Tongue (tissue), 3 donors: ENCODE measurements at places on chromosomes 16 and 17.

DNA sequence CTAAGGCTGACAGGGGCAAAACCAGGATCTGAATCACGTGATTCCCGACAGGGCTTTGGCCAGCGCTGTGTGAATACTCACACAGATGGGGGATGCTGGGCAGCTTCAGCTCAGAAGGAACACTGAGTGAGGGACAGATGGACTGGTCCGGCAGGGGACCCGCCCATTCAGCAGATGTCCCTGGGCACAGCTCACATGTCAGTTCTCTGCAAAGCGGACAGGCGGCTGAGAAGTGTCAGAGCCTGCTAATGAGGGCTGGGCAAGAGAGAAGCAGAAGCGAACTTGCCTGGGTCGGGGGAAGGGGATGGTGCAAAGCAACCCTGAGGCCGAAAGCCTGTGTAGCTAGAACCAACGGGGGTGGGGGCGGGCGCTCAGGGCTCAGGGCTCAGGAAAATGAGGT lies 11.9 kb upstream of the GLIS2 start:
- DNase-seq, result peak; percentile 83

GRCh38 chr17:55215711-55216110 lies 49.0 kb upstream of the HLF start:
- DNase-seq, result no peak

DNA sequence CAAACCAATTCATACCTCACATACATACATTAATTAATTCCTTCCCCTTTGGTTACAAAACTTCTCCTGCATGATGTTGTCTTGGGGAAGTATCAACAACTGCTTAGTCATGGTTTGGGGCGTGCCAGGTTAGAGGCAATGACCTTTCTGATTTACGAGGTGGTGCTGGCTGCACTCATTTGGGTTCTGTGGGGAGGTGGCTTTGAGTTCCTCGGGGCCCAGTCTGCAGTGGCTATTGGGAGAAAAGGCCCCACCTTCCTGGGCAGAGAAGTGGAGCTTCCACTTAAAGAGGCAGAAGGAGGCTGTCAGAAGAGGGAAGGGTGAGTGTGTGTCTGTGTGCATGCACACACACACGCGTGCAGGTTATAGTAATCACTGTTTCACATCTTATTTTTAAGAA lies 10.2 kb upstream of the ETV4 start:
- DNase-seq, result no peak

- no peak for DNase-seq
These were observed 12.9 kb downstream of the FOXF1 start for GRCh38 chr16:86523166-86523740.

DNA sequence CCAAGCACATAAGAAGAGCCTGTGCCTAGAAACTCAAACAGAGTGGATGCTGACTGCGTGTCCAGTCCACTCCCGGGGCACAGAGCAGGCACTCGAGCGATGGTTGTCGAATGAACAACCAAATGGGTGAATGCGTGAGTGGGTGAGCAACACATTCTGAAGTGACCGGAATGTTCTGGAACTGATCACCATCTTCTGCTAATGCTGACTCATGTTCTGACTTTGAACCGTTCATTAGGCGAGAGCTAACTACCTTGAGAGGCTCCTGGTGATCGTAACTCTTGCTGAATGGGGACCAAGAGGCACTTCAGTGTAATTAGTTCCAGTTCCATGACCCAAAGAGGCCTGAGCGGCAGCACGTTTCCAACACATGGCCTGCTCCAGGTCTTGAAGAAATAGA lies 37.9 kb downstream of the IRF8 start:
- no peak for DNase-seq

GRCh38 chr17:28573966-28574480 lies 2.7 kb downstream of the ALDOC start:
- DNase-seq, result no peak

GRCh38 chr17:42677012-42677857 lies 441 bp upstream of the PLEKHH3 start:
- DNase-seq, result peak; percentile 100

DNA sequence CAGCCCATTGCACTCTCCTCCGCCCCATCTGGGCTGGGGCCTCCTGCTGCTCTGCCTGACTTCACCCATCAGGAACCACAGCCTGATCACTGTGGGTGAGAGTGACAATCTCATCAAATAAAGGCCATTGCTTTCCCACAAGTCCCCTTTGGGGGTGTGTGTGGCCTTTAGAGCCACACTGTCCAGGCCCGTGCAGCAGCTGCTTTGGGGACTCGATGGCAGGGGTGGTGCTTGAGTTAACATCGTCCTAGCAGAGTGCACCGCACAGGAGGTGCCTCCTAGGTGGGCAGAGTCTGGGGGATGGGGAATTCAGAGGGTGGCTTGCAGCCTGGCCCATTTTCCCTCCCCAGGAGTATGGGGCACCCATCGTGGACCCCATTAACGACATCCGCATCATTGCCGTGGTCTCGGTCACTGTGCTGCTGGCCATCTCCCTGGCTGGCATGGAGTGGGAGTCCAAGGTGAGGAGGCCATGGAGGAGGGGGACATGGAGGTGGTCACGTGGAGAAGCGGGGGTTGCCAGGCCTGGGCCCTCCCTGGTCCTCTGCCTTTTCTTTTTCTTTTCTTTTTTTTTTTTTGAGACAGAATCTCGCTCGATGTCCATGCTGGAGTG lies 5.4 kb downstream of the SLC12A3 start:
- no peak for DNase-seq

GRCh38 chr17:811051-811784 lies 29.1 kb downstream of the MRM3 start:
- no peak for DNase-seq

DNA sequence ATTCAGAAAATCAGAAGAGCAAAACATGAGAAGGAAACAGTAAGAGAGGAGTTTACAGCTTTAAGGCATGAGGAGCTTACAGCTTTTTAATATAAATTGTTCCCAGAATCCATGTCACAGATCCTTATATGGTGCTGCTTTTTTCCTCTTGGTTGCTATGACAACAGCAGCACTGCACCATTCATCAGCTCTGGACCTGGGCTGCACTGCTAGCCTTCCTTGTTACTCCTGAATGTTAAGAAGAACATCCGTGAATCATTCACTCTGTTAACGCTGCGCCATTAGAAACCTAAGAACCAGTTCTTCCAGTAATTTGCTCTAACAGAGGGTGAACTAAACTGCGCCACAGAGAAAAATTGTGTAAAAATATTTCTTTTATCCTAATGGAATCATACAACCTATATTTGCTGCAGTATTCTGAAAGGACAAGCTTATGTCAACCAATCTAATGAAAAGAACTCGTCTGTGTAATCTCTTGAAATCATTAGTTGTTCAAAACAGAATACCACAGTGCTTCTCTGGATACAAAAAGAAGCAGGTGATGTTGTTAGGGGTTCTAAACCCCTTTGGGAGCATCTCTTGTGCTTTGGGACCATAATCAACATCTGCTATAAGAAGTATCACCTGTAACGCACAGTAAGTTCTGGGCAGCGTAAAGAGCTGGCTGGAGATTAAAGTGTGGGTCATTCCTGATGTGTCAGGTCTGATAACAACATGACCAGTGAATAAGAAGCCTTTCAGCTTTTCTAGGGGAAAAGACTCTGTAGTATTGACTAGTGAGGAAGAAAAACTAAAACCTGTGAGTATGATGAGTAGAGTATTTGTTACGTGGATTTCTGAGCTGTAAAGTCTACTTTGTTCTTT lies 151.2 kb downstream of the TANC2 start:
- DNase-seq, result peak; percentile 61

GRCh38 chr17:69712801-69713311 lies 298.4 kb downstream of the MAP2K6 start:
- no peak for DNase-seq

DNA sequence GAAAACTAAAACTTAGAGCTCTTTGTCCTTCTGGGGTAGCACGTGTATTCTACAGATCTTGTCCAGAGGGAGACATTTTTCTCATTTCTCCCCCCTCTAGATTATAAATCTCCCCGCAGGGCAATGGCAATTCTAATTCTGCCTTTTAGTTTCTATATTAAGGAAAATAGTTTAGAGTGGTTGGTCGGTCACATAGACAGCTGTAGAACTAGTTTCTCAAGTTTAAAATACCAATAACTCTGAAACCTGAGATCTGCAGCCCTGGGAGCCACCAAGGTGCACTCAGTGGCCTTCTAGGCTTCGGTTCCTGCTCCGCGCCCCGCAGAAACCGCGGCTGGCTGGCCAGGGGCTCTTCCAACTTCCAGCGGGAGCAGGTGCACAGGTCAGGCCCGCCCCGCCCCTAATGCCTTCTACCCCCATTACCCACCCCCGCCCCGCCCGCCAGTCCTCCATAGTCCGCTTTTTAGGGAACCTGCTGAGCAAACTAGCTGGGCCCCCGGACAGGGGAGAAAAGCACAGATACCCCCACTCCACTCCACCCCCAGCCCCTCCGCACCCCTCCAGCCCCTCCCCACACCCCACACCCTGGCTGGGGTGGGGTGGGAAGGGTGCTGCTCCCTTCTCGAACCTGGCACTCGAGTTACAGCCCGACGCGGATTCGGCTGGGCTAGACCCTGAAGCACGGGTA lies 431 bp downstream of the SLFN11 start:
- peak; percentile 10 for DNase-seq

DNA sequence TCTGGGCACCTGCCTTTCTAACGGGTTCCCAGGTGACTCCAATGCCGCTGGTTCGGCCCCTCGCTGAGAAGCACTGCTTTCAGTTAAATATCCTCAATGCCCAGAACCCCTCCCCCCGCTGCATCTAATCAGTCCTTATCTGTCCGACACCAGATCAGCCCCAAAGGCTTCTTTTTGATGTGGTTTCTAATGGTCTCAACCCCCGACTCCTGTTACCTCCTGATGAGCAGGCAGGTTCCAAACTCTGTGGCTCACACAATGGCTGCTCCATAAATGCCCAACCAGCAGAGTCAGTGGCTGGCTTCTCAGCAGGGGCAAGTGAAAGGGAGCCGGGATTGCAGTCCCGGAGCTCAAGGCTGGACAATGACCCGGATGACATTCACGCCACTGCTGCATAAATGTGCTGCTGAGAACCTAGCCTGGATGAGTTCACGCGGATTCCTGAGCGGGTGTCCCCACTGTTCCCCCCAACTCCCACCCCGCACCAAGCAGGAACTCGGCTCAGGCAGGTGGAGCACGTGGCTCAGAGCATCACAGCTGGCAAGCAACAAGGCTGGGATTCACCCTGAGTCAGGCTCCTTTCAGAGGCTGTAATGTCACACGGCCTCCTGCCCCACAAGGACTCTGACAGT lies 1.0 kb upstream of the SLC38A8 start:
- DNase-seq, result no peak

- no peak for DNase-seq
These were observed 611 bp downstream of the SMARCE1 start for GRCh38 chr17:40646791-40647623.

DNA sequence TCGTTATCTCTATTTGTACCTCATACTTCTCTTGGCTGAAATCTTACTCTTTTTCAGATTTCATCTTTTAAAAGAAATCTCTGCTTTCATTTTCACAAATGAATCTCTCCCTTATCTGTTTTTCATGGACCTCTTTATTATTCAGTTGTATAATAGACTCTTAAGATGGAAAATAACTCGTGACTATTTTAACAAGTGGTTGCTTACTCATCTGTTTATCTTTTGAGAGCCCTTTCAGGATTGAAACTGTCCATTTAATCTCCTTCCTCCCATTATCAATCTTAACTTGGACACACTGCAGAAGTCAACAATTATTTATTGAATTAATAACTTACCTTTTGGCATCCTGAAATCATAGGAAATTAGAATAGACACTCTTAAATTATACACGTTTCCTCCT lies 68.8 kb downstream of the ABCA8 start:
- no peak for DNase-seq

DNA sequence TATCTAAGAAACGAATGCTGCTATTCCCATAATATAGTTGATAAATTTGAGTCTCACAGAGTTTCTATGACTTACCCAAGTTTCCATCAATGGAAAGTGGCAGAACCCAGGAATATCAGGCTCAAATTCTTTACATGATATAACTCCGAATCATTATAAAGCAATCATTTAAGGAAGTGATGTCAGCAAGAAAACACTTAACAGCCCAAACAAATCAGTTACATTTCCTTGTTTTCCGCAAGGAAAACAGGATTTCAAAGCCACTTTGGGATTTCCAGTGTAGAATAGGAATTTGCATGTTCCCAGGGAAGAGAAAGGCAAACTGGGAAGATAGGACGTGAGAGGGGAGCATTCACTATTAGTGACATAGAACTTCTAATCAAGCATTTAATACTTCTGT lies 311.4 kb upstream of the GOT2 start:
- no peak for DNase-seq

DNA sequence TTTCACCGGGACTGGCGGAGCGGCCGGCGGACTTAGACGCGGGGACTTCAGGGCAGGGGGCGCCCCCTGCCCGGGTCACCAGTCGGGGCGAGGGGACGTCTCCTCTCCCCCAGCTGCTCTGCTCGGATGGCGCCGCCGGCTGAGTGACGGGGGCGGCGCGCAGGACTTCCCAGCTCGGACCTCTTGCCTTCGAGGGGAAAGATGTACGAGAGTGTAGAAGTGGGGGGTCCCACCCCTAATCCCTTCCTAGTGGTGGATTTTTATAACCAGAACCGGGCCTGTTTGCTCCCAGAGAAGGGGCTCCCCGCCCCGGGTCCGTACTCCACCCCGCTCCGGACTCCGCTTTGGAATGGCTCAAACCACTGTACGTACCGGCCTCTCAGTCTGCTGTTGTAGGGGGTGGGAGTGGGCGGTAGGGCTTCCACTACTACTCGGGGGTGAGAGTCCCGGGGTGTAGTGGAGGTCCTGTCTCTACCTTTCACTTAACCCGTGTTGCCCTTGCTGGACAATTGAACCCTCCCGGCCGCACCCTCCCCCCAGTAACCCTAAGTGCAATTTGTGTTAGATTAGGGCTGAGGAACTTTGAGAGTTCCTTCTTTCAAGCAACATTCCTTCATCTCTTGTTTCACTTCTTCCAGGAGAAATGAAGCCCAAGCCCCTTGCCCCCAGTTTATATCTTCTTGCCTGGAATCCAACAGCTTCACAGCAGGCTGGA lies 21.9 kb downstream of the GJD3 start:
- no peak for DNase-seq

GRCh38 chr16:30797670-30798309 lies 10.8 kb upstream of the ZNF629 start:
- no peak for DNase-seq

GRCh38 chr16:4772351-4772750 lies 5.4 kb upstream of the ZNF500 start:
- DNase-seq, result no peak

- DNase-seq, result no peak
These were observed 4.7 kb upstream of the TGFB1I1 start for GRCh38 chr16:31467151-31467773.

DNA sequence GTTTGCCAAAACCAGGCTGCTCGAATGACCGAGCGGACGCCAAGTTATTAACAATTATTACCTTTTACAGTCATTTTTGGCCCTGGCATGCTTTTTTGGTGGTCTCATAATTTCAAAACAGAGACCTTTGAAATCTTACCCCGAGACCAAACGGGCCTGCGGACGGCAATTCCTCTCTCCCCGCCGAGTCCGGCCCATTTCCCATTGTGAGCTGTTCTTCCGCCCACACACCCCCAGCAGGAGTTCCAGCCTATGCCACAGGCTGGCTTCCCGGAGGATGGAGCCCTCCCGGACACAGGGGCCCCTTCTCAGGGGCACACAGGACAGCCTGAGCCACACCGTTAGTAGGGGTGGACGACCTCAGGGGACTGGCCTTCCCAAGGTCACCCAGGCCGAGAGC lies 130.7 kb downstream of the C16orf95 start:
- DNase-seq, result no peak
